ENCODE measurements at places on chromosomes 1 and 21.

DNA sequence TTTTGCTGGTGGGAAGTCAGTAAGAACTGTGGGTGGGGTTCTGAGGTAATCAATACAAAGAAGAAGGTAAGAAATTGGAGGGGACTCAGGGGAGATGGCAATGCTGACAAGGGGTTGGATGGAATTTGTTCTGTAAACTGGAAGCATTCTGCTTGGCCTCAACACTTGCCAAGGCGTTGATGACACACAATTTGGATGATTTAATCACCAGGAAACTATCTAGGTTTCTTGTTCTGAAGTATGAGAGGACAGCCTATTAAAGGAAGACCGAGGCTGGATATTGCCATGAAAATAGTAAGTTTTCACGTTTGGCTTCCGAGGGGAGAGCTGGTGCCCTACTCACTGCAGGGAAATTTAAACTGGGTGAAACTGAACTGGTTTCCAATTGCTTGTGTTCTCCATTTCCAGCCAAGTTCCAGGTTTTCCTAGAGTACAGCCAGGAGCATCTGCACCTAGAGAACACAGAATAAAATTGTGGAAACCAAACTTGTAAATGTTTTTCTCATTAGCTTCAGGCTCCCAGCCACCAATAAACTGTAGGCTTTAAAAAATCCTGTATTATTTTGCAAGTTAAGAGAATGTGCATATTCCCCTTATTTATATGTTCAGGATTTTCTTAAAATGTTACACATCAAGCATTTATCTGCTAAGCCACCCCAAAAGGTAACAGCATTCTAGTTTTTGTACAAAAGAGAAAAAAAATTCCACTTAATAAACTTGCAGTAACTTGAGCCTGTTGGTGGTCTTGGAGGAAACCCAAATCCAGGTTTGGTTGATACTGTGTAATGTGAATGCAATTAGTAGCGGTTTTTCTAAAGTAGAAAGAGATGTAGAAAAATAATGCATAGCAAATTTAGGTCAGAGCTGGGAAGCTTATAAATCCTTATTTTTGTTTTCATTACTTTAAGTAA, 53.8 kb downstream of the ROR1 start:
- DNase-seq, result no peak

- DNase-seq, result no peak
These were observed 60.2 kb downstream of the SKI start for GRCh38 chr1:2288311-2288710.

- no peak for DNase-seq
These were observed 30.6 kb upstream of the HAO2 start for GRCh38 chr1:119338004-119338403.

GRCh38 chr1:211174375-211174774, 40.4 kb upstream of the KCNH1 start:
- DNase-seq, result no peak

DNA sequence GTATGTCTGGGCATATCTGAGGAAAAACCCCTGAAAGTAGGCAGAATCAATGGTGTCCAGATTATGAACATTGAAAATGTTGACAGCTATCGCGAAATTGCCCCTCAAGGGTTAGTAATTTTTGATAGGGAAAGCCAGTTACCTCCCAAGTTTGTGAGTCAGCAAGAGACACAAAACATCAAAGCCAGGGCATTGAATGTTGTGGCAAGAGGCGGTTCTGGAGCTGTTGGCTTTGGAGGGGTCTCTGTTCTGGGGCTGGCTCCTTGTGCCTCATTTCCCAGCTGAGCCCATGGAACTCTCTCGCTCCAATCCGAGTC, 10.6 kb upstream of the S100A11 start:
- no peak for DNase-seq

GRCh38 chr1:201396861-201397464, 2.2 kb downstream of the LAD1 start:
- DNase-seq, result no peak

DNA sequence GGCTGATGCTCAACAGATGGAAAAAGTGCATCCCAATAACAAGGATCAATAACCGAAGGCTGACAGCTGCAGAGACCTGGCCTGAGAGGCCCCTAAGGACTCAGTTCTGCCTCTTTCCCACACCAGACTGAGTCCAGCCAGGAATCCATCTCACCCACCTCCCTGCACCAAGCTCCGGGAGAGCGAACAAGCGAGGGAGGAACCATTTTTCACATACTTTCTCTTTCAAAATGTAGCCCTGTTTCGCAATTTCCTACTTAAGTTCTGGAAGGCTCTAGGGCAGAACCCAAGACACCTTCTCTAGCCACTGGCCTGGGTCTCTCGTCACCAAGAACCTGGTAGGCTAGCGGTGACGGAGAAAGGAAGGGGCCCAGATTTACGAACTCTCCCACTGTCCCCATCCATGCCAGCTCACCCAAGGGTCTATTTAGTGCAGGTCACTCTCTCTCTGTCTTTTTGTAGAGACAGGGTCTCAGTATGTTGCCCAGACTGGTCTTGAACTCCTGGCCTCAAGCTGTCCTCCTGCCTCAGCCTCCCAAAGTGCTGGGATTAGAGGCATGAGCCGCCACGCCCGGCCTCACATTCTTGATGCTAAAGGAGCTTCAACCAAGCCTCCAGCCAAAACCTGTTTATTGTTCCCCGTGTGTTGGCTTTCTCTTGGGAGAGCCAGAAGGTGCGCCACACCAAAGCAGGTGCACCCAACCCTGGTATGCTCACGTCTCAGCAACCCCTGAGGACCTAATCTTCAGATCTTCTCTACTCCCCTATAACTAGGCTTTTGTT, 10.9 kb upstream of the GNL2 start:
- DNase-seq, result no peak

DNA sequence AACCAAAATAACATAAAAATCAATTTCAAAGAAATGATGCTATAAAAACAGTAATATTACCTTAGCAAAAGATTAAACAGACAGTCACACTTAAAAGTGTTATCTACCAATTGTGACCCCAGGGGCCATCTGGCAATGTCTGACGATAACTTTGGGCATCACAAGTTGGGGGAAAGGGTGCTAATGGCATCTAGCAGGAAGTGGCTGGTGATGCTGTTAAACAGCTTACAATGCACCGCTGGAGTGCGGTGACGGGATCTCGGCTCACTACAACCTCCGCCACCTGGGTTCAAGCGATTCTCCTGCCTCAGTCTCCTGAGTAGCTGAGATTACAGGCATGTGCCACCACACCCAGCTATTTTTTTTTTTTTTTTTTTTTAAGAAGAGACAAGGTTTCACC, 27.6 kb downstream of the NUP133 start:
- no peak for DNase-seq

- DNase-seq, result no peak
These were observed 8.2 kb downstream of the LPAR3 start for GRCh38 chr1:84884671-84885389.

GRCh38 chr1:213287987-213288386, 236.9 kb downstream of the RPS6KC1 start:
- DNase-seq, result no peak

GRCh38 chr1:145962157-145963102, 1.9 kb downstream of the ANKRD34A start:
- DNase-seq, result no peak

- DNase-seq, result no peak
These were observed 4.5 kb upstream of the IER5 start for GRCh38 chr1:181083842-181084605.

DNA sequence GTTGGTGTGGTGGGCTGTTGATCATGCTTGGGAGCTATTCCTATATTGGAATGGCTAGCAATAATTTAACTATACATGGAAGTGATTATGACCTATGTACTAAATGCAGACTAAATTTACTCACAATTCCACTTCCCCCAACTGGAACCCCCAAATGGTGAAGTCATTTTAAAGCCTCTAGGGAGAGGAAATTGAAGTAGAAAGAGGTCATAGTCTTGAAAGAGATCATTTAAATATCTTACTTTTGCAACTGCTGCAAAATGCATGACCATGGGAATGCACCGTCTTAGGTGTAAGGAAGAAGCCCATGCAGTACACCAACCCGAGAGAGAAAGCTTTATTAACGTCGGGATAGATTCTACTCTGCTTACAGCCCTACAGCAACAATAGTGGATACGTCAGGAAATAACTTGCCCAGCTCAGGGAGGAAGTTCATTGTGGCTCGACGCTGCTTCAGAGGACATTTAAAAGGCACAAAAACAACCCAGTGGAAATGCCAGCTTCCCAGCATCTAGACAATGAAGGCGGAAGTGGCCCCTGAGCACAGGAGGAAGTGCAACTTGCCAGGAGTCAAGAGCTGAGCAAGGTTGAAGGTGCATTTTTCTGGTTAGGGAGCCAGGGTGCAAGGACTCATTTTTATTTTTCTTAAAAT, 26.5 kb downstream of the CYYR1 start:
- DNase-seq, result no peak

DNA sequence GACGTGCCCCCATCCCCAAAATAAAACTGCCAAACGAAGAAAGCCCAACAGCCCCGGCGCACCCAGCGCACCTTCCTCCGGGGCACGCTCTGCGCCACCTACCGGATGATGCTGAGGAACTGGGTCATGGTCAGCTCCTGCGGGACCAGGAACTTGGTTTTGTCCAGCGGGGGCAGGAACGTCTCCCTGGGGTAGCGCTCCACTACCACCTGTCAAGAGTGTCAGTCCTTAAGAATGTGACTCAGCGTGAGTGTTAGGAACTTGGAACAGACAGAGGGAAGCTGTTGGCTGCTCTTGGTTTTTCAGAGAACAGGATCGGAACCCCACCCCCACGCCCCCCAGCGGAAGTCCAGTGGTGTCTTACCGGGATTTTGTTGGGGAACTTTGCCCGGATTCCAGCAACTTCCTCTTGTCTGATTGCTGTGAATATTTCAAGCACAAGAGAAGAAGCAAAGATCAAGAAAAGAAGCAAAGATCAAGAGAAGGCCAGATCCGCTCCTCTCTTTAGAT, 431 bp downstream of the MAP1LC3C start:
- DNase-seq, result peak; percentile 35

- no peak for DNase-seq
These were observed 105.6 kb downstream of the PTPRU start for GRCh38 chr1:29341936-29342335.

- no peak for DNase-seq
These were observed 21.7 kb upstream of the PEF1 start for GRCh38 chr1:31666263-31666963.

DNA sequence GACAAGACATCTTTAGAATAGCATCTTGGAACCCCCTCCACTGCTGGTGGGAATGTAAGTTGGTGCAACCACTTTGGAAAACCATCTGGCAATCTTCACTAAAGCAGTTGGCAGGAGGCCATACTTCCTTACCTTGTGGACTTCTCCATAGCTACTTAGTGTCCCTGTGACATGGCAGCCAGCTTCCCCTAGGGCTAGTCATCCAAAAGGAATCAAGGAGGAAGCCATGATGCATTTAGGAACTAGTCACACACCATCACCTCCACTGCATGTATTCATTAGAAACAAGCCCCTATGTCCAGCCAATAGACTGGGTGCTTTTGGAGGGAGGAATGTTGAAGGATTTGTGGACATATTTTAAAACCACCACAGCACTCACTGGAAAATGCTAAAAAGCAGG, 19.9 kb downstream of the MX2 start:
- DNase-seq, result no peak

DNA sequence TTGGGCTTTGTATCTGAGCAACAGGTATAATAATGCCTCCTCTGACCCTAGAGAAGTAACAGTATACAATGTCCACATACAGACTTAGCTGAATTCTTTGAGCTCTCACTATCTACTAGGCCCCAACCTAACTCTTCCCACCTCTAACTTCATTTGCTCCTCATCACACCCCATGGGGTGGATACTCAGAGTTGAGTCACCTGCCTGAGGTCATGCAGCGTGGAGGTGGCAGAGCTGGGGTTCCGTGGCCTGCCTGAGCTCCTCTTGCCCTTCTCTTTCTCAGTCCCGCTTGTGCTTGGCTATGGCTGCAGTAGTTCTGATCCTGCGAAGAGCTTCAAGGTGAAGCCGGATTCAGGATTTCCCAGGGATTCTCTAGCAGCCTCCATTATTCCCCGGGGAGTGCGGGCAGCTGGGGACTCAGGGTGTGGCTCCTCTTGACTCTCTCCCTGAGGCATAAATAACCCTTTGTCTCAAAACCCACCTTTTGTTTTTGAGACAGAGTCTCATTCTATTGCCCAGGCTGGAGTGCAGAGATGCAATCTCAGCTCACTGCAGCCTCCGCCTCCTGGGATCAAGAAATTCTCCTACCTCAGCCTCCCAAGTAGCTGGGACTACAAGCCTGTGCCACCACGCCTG, 29.9 kb upstream of the ACTL8 start:
- no peak for DNase-seq

DNA sequence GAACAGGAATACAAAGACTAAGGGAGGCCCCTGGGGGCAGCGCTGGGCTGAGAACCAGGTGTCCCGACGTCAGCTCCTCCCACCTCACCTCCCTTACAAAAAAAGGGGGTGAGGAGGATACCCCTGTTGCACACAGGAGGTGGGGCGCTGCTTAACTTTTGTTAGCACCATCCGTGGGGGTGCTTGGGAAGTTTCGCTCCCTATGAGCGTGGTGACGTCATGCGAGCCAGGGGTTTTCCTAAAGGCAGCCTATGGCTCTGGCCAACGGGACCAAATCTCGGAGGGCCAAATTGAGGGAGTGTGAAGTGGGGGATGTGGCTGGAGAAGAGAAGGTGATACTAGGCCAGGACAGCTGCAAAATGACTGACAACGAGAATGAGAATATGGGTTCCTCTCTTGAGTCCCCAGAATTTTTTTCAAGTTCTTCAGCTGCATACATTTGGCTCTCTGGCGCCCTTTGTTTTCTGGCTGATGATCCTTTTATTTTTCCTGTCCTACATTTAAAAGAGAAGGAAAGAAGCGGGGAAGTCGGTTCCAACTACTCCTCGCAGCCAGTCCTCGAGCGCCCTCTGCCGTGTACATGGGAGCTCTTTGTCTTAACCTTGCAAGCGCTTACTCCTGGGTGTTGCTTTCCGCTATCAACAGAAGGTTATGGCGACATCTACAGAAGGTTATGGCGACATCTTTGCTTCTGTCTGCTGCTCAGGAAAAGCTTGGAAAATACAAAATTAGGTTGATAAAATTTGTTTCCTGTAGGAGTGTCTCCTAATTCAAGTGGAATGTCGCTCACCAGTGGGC, 48.0 kb upstream of the ZC3H11B start:
- peak; percentile 18 for DNase-seq

DNA sequence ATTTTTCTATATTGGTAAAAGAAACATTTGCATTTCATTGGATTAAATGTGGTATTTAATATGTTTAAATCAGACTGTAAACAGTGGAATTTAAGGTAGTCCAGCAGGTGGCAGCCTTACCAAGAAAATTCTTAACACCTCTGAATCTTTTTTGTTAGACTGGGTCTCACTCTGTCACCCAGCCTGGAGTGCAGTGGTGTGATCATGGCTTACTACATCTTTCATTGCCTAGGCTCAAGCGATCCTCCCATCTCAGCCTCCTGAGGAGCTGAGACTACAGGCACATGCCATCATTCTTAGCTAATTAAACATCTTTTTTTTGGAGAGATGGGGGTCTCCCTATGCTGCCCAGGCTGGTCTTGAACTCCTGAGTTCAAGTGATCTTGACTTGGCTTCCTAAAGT, 98.8 kb downstream of the RABGAP1L start:
- DNase-seq, result no peak

All from GM18507 (cell line).